ENCODE measurements at places on chromosomes 4 and X.

GRCh38 chr4:148152868-148153625 lies 289.2 kb downstream of the NR3C2 start:
- DNase-seq: no peak

GRCh38 chrX:118520216-118521206 lies 24.9 kb downstream of the DOCK11 start:
- no peak for DNase-seq

DNA sequence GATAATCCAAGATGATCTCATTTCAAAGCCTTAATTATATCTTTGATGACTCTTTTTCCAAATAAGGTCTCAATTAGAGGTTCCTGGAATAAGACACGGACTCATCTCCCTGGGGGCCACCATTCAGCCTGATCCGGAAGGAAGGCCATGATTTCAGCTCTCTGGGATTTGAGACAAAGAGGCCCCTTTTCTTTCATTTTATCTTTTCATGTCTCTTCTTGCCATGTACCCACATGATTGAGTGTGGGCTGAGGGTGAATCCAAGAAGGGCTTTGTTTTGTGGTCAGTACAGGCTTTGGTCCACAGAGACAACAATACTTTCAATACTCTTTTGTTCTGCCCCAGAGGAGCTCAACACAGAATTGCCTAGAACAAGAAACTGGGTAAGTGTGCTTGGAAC lies 261.2 kb downstream of the TRIML1 start:
- no peak for DNase-seq

DNA sequence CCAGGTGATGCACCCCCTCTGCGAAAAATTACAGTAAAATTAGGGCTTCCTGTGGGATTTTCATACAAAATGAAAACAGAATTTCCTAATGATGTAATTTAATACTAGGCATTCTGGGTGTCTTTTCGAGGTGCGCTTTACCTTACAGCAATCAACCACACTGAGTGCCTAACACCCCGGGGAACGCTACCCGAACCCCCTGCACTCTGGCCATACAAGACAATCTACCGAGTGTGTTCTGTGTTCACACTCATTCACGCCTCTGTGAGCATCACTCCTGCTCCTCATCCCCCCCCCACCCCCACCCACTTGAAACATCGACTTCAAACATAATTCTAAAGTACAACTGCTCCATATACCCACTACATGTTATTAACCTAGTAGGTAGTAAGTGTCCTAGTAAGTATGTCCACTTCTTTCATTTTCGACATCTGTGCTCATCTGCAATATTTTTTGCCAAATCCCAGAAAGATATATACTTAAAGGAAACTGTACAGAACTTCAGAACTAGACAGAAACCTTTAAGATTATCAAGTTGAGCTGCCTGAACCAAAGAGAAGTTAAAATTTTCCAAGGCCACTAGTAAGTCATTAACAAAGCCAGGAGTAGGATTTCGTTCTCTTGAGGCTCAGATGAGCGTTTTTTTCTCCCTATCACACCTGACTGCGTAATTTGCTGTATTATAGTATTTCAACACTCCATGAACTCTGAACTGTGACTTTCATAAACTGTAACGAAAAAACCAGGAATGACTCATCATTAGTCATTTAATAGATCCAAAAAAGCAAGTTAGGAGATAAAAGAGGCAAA lies 80.0 kb downstream of the FAT1 start:
- DNase-seq: no peak

- DNase-seq: peak; percentile 77
Observed at GRCh38 chr4:108018040-108018883, 28.6 kb downstream of the HADH start.

DNA sequence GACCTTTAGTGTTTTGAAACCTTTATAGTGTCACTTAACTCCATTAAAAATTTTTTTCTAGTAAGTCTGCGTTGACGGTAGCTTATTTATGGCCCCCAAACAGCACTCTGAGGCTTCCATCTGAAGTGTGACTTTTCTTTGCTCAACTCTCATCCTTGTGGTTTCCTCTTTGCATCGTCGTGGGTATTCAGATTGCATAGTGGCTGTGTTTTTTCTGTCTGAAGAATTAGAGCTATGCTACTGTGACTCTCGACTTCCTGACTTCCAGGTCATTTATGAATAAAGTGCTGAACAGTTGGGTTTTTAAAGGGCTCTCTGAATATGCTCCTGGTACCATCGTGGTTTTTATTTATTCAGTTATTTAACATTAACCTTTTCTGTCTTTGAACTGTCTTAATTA lies 44.9 kb downstream of the JADE1 start:
- DNase-seq: no peak

GRCh38 chrX:109281483-109282275 lies 200.2 kb downstream of the GUCY2F start:
- no peak for DNase-seq

GRCh38 chr4:106676173-106676921 lies 307.8 kb upstream of the GIMD1 start:
- no peak for DNase-seq

DNA sequence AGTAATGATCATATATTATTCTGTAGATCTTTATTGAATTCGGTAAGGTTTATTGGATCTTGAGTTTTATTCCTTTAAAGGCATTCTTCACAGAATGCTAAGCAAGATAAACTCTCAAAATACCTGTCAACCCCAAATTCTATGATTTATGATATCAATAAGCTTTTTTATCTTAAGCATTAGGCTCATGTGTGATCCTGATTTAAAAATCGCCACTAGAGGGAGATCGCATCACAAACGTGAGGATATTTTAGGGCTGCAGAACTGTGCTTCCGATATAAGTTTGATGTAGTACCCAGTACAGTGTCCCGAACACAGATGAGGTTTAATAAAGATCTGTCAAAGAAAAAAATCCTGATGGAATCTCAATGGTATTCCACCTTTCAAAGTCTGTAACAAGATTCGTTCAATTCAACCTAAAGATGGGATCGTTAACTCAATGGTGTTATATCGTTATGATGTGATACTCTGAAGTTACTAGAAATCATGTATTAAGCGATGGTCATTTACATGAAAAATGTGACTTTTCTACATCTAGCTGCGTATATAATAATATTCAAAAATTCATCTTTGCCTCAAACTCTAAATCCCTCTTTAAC lies 169.0 kb downstream of the CORIN start:
- DNase-seq: no peak

DNA sequence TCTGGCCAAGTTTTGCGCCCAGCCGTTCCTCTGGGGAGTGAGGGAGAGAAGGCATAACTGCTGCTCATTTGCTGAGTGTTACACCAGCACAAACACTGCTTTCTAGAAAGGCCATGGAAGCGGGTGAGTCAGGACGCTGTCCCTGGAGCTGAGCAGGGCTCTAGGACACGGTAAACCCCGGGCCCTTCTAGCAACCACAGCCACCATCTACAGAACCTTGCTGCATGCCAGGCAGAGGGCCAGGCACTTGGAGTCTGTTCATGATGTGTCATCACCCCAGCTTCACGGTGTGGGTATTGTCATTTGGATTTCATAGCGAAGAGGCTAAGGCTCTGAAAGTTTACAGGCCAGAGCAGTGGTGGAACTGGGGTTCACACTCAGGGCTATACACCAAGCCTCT lies 31.8 kb upstream of the C4orf50 start:
- DNase-seq: no peak

- no peak for DNase-seq
Observed at GRCh38 chr4:188168726-188169373, 29.6 kb downstream of the TRIML1 start.

All from activated naive CD4-positive, alpha-beta T cell (primary cell).